CD4-positive, alpha-beta memory T cell (primary cell): ENCODE measurements at places on chromosomes 4 and X. TPM values are rescaled to one million over a fixed set of nuclear protein-coding genes. Genes with fewer than 3 reads are reported as not detected.

The GRIA2 gene
- total RNA-seq = not detected

The OCIAD1 gene
- 110 TPM for total RNA-seq

The RNF128 gene
- total RNA-seq = not detected

The FGFBP2 gene
- total RNA-seq = 0.38 TPM

The GAGE1 gene
- total RNA-seq = not detected

The SSX2 gene
- total RNA-seq = not detected

The CPE gene
- total RNA-seq = not detected

The OPRPN gene
- total RNA-seq = not detected

The RASL11B gene
- not detected for total RNA-seq

The PPM1K gene
- 82.2 TPM for total RNA-seq

The KDR gene
- total RNA-seq = not detected

The TRPC5OS gene
- total RNA-seq = not detected

The VCX3A gene
- total RNA-seq = not detected

The ANOS1 gene
- 0.14 TPM for total RNA-seq

The DRP2 gene
- total RNA-seq = not detected

The CSAG2 gene
- total RNA-seq = not detected

The TGIF2LX gene
- total RNA-seq = not detected

The S100G gene
- total RNA-seq = not detected

The DGKK gene
- total RNA-seq = not detected

The FAM9C gene
- total RNA-seq = not detected

The IL1RAPL2 gene
- total RNA-seq = not detected

The PHKA1 gene
- 0.14 TPM for total RNA-seq

The KIF4A gene
- 0.08 TPM for total RNA-seq

The ADH7 gene
- total RNA-seq = not detected

The UBQLN2 gene
- 64.0 TPM for total RNA-seq

The CCDC160 gene
- not detected for total RNA-seq

The GLOD5 gene
- total RNA-seq = not detected

The CC2D2A gene
- total RNA-seq = not detected

The ATP8A1 gene
- total RNA-seq = 33.5 TPM

The FGD1 gene
- total RNA-seq = not detected

The GAGE12H gene
- not detected for total RNA-seq

The TRIM61 gene
- 1.4 TPM for total RNA-seq

The SLC25A31 gene
- not detected for total RNA-seq

The UGT2A1 gene
- total RNA-seq = not detected

The FGF13 gene
- not detected for total RNA-seq

The HS3ST1 gene
- 0.03 TPM for total RNA-seq

The IBSP gene
- not detected for total RNA-seq

The ERAS gene
- not detected for total RNA-seq

The TRAM1L1 gene
- total RNA-seq = not detected

The CT47C1 gene
- not detected for total RNA-seq

The QRFPR gene
- not detected for total RNA-seq

The SPIN2A gene
- total RNA-seq = 2.2 TPM

The TBC1D8B gene
- 2.9 TPM for total RNA-seq

The CT83 gene
- total RNA-seq = not detected

The MAOA gene
- not detected for total RNA-seq

The TMEM185A gene
- total RNA-seq = 25.6 TPM

The HSFX1 gene
- total RNA-seq = 2.6 TPM

The CCDC158 gene
- not detected for total RNA-seq

The TMEM47 gene
- total RNA-seq = not detected

The NAP1L2 gene
- 19.1 TPM for total RNA-seq

The FREM3 gene
- total RNA-seq = not detected

The MAPK10 gene
- not detected for total RNA-seq

The RS1 gene
- not detected for total RNA-seq
